Stimulated activated CD4-positive, alpha-beta T cell treated with anti-CD3 and anti-CD28 coated beads, Interleukin-4, amount 100 ng/mL, for 1 hour (primary cell): ENCODE measurements at places on chromosomes 6 and 20.

DNA sequence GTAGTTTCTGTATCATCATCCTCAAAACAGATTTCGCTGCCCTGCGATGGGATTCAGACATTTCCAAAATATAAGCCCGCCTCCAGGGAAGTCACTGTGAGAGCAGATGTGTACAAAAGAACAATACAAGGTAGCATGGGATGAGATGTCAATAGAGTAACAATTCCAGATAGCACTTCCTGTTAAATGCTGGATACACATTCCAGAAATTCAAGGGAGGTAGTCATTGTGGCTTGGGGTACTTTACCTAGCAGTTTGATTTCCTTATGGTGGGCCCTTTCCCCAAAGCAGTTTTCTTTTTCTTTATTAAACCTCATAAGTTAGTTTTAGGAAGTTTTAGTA lies 2.5 kb downstream of the RNF217 start:
- DNase-seq = no peak

DNA sequence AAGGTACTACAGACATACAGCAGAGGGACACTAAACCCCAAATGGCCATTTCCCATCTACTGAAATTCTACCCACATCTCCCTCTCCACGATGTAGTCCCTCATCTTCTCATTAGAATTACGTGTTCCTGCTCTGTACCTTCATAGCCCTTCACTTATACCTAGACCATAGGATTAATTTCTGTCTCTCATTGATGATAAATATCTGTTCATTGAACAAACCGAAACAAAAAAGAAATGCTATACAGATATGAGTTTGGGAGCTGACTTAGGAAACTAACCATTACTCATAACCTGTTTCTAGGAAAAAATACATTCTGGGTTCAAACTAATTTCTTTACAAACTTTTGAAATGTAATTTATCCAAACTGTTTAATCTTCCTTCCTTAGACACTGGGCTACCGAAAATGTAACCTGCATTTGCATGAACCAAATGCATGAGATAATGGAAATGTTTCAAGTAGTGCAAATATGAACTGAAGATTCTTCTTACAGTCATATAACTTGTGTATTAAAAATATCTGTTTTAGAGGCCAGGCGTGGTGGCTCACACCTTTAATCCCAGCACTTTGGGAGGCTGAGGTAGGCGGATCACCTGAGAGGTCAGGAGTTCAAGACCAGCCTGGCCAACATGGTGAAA lies 85.3 kb downstream of the GJA10 start:
- DNase-seq = no peak

DNA sequence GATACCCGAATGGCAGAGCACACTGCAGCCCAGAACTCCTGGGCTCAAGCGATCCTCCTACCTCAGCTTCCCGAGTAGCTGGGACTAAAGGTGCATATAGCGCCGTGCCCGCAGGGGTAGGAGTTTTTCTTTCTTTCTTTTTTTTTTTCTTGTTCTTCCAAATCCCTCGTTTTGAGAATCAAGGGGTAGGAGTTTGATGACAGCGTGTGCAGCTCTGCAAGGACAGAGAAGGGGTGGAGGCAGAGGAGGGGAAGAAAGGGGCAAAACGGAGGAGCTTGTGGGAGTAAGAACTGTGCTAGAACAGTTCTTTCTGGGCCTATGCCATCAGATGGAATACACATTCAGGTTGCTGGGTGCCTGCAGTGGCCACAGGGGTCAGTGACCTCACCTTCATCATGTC lies 15.3 kb downstream of the RRP36 start:
- no peak for DNase-seq

DNA sequence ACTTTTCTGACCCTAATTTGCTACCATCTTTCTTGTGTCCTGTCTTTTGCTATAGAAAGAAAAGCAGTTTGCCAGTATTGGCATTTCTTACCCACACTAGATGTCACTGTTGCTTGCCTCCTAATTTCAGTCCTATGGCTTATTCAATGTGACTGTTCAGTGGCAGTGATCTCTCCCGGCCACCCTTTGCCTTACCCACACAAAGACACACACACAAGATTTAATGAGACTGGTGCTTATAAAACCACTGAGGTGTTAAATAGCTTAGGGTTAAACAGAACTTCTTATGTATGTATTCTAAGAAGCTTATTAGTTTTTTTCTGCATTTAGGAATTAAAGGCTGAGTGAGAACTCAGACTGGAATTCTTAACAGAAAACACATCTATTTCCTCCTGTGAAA lies 233.6 kb upstream of the ASCC3 start:
- no peak for DNase-seq

DNA sequence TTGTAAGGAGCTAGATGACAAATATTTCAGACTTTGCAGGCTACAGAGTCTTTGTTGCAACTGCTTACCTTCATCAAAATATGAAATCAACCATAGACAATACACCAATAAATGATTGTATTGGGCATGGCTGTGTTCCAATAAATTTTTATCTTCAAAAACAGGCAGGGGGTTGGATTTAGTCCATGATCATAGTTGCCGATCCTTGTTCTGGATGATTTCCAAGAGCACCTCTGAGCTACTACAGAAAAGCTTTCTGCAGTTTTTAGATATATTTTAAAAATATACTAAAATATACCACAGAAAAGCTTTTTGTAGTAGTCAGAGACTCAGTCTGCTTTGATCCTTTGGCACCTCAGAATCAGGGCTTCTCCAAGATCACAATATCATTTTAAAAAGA lies 145.0 kb downstream of the HTR1B start:
- no peak for DNase-seq

DNA sequence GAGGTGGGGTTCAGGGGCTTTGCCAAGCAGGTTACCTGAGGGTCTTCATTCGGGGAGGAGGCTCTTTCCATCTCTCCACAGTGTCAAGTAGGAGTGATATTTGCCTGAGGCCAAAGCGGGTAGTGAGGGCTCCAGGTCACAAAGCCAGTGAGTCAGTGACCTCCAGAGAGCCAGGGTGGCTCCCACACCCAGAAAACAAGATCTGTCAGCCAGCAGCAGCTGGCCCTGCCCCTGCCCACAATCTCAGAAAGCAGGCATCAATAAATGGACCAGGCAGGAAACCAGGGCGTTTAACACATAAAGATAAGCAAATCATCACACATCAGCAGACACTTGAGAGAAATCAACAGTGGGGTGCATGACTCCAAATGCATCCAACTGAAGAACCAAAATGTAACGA lies 250.8 kb downstream of the CDH26 start:
- DNase-seq = no peak
